ENCODE measurements at places on chromosomes 1 and 21.

- DNase-seq = no peak
Measured at GRCh38 chr1:203818399-203818798, 23.0 kb downstream of the ZBED6 start.

- DNase-seq = no peak
Measured at GRCh38 chr1:229410370-229410691, 23.6 kb downstream of the ACTA1 start.

DNA sequence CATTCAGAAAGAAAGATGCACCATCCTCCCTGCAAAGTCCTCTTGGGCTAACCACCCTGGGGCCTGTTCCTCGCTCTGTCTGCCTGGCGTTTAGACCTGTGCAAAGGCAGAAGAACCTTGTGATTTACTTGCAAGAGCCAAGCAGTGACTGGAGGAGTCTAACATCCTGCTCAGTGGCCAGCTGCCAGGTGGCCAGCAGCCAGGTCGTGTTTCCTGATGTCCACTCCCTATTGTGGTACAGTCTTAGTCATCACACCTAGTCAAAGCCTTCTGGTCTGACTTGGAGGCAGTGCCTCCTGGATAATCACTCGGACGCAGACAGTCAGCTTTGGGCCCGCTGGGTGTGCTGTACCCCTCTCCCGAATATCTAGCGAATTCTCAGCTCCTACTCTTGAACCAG, 118.1 kb downstream of the PGBD5 start:
- no peak for DNase-seq

DNA sequence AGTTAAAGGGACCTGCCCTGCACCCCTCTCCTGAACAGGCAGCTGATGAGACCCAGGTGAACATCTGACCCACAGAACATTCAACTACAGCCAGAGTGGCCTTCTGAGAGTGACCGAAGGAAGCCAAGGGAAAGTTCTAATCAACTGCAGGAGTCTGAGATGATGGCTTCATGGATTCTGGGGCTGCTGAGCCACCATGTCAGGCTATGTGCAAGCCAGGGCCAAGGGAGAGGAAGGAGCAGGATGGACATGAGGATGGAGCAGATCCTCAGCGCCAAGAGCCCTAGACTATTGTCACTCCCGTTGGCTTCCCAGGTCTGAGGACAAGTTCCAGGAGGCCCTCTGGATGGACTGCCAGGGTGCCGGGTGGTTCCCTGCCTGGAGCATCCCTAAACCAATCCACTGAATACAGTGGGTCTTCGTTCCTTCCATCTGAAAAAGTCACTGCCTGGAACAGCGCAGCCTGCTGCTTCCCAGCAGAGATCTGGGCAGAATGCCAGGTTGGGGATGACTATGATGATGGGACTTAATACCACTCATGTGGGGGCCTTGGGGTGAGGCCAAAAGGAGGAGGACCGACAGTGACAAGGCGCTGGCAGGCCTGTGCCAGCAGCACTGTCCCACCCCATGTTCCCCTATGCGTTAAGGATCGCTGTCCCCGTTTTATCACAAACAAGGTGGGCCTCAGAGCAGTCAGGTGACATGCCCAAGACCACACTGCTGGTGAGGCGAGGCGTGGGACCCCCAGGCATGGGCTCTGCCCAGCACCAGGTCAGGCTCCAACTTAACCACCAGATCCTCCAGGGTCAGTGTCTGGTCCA, 19.8 kb downstream of the SPOCD1 start:
- no peak for DNase-seq

GRCh38 chr1:3898994-3899753, 898 bp downstream of the C1orf174 start:
- no peak for DNase-seq

GRCh38 chr1:160868141-160868540, 5.5 kb upstream of the CD244 start:
- DNase-seq = no peak

Data from stimulated activated CD4-positive, alpha-beta T cell treated with anti-CD3 and anti-CD28 coated beads, Interleukin-15, amount 100 ng/mL, for 1 hour (primary cell).